CD4-positive, alpha-beta T cell treated with Interleukin-6 at 100 ng/mL for 8 hours (primary cell): ENCODE measurements at places on chromosomes 5 and 9.

DNA sequence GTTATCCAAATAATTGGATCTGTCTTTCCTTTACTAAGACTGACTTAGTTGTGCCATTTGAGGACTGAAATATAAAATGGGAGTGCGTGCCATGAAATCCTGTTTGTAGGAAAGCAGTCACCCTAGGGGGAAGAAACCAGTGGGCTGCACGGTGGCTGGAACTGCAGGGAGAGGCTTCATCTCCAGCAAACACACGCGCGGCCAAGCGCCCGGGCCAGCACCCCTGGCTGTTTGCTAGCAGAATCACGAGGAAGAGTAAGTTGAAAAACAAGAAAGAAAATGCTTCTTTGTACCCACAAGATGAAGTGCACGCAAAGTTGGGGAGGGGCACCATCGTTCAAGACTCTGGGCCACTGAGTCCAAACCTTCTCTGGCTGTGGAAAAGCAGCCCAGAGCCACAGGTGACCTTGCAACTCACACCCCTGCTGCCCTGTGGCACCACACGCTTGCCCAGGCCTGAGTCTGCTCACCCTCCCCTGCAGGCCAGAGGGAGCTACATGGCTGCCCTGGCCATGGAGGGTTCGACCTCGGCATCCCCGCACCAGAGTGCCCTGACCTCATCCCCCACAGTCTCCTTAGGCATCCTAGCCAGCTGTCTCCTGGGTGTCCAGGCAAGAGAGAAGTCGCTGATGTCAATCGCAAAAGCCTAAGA is 55.2 kb downstream of the IRX2 start:
- DNase-seq: no peak

DNA sequence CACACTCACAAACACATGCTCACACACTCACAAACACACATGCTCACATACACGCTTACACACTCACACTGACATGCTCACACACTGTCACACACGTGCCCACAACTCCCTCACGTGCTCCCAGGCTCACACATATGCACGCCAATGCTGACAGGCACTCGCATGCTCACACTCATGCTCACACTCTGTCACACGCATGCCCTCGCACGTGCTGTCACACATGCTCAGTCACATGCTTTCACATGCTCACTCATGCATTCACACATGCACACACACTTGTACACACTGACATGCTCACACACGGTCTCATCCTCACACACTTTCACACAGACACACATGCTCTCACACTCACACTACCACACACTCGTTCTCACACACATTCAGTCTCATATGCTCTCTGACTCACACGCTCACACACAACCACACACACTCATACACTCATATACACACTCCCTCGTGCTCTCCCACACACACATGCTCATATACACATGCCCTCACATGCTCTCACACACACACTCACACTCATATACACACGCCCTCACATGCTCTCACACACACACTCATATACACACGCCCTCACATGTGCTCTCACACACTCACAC is 10.3 kb downstream of the CCDC187 start:
- no peak for DNase-seq

GRCh38 chr5:1807451-1808185 is 6.4 kb downstream of the NDUFS6 start:
- DNase-seq: no peak

GRCh38 chr9:3277200-3277599 is 248.6 kb downstream of the RFX3 start:
- no peak for DNase-seq

- DNase-seq: no peak
Observed at GRCh38 chr9:133268335-133269056, 6.5 kb downstream of the ABO start.
